GM23248 (cell line): ENCODE measurements at places on chromosomes 16 and 17.

GRCh38 chr16:86714166-86714565 lies 135.8 kb downstream of the FOXL1 start:
- DNase-seq = peak; percentile 54
- H3K4me1 ChIP-seq = no peaks in the 10 kb centered on the region
- peaks cover 43% of the 10 kb centered on the region for H3K27me3 ChIP-seq
- no peak overlapping the region for H3K27ac ChIP-seq
- no peak overlapping the region for H3K4me3 ChIP-seq

- H3K4me1 ChIP-seq = no peaks in the 10 kb centered on the region
- H3K27ac ChIP-seq = no peak overlapping the region
- H3K4me3 ChIP-seq = no peak overlapping the region
- no peak for DNase-seq
- H3K27me3 ChIP-seq = no peaks in the 10 kb centered on the region
Measured at GRCh38 chr16:57791195-57791892, 10.9 kb downstream of the KIFC3 start.

DNA sequence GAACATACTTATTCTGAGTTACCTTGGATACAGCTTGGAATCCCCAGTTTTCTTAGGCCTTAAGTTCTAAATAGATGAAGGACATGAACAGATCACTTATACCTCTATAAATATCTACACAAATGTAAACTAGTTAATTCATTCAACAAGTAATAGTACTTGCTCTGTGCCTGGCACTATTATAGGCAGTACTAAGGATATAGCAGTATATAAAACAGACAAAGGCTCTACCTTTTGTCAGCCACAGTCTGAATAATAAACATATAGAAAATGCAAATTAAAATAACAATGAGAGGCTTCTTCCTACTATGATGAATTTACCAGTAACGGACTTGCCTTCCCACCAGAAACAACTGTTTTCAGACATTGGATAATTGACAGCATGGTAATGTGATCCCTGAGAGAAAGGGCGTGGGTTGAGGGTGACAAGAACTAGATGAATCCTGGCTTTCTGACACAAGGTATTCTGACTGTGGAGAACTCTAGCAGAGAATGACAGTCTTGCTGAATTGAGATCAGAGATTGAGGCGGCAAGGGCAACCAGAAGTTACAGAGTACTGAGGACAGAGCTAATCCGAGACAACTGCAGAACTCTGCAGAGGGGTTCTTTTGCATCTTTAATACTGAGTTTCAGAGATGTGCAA lies 170.5 kb downstream of the TANC2 start:
- H3K27me3 ChIP-seq = no peaks in the 10 kb centered on the region
- DNase-seq = no peak
- no peak overlapping the region for H3K27ac ChIP-seq
- H3K4me1 ChIP-seq = no peaks in the 10 kb centered on the region; the same call in 1 of the 2 replicates
- H3K4me3 ChIP-seq = no peak overlapping the region

DNA sequence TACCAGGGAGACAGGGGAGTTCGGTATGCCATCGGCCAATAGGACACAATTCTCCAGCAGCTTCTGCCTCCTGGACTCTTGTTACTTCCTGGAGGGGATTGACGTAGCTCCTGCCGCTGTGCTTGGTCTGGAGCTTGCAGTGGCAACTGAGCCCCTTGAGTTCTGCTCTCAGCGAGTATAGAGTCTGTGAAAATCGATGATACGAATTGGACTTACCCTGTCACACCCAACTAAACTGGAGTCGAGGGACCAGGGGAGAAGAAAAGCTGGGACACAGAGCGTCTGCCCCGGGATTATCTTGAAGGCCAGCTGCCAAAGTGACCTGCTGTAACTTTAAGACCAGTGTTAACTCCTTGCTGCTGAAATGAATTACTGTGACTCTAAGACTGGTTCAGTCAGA lies 22.2 kb downstream of the SEC14L1 start:
- H3K27ac ChIP-seq = no peak overlapping the region
- peaks cover 10% of the 10 kb centered on the region; the same call in 1 of the 2 replicates for H3K36me3 ChIP-seq
- peaks cover 12% of the 10 kb centered on the region; the same call in 1 of the 2 replicates for H3K4me1 ChIP-seq
- no peaks in the 10 kb centered on the region for H3K27me3 ChIP-seq
- DNase-seq = no peak

- peaks cover 9% of the 10 kb centered on the region; the same call in 1 of the 2 replicates for H3K27me3 ChIP-seq
- no peaks in the 10 kb centered on the region for H3K4me1 ChIP-seq
- DNase-seq = no peak
- no peaks in the 10 kb centered on the region for H3K36me3 ChIP-seq
Measured at GRCh38 chr16:57357330-57358085, 1.1 kb upstream of the CCL22 start.

DNA sequence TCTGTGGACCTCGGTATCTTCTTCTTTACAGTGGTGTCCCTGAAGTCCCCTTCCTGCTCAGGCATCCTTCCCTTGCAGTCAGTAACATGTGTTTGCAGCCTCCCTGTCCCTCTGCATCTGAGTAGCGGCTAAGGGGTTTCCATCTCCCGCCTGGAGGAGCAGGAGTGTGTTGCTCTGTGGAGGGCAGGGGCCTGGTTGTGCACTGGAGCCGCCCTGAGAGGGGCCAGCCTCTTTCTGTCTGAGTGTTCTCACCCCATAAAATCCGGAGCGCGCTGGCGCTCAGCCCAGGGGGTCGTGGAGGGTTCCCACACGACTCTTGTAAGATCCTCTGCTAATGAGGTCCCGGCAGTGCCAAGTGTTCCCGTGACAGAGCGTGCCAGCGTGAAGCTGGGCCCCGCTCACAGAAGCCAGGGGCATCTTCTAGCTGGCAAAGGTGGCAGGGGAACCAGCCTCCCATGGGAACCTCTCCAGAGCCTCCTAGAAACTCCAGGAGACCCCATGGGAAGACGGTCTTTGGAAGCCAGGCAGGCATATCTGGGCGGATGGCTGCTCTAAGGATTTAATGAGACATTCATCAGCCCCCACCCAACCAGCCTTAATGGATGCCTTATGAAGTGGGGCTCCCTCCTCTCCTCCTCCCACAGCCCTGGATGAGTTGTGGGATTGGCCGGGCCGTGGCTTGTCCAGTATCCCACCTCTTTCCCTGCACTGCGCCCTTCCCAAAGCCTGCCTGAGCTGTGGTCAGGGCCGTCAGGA lies 91.4 kb upstream of the GSE1 start:
- no peak overlapping the region for H3K4me3 ChIP-seq
- H3K36me3 ChIP-seq = no peaks in the 10 kb centered on the region
- DNase-seq = no peak
- no peaks in the 10 kb centered on the region for H3K4me1 ChIP-seq
- H3K27ac ChIP-seq = no peak overlapping the region

GRCh38 chr16:77680496-77680895 lies 41.8 kb upstream of the NUDT7 start:
- no peaks in the 10 kb centered on the region for H3K36me3 ChIP-seq
- no peak overlapping the region for H3K27ac ChIP-seq
- peaks cover 1% of the 10 kb centered on the region for H3K4me1 ChIP-seq
- H3K4me3 ChIP-seq = no peak overlapping the region
- H3K27me3 ChIP-seq = peaks cover 14% of the 10 kb centered on the region

GRCh38 chr16:56327071-56327928 lies 98.0 kb downstream of the AMFR start:
- no peaks in the 10 kb centered on the region for H3K36me3 ChIP-seq
- no peak overlapping the region for H3K4me3 ChIP-seq
- DNase-seq = no peak
- no peaks in the 10 kb centered on the region for H3K27me3 ChIP-seq
- no peaks in the 10 kb centered on the region for H3K4me1 ChIP-seq

GRCh38 chr17:46901291-46901690 lies 21.7 kb upstream of the GOSR2 start:
- H3K27ac ChIP-seq = no peak overlapping the region
- no peaks in the 10 kb centered on the region for H3K36me3 ChIP-seq
- DNase-seq = no peak
- no peaks in the 10 kb centered on the region for H3K4me1 ChIP-seq
- H3K4me3 ChIP-seq = no peak overlapping the region
- H3K27me3 ChIP-seq = peaks cover 7% of the 10 kb centered on the region

DNA sequence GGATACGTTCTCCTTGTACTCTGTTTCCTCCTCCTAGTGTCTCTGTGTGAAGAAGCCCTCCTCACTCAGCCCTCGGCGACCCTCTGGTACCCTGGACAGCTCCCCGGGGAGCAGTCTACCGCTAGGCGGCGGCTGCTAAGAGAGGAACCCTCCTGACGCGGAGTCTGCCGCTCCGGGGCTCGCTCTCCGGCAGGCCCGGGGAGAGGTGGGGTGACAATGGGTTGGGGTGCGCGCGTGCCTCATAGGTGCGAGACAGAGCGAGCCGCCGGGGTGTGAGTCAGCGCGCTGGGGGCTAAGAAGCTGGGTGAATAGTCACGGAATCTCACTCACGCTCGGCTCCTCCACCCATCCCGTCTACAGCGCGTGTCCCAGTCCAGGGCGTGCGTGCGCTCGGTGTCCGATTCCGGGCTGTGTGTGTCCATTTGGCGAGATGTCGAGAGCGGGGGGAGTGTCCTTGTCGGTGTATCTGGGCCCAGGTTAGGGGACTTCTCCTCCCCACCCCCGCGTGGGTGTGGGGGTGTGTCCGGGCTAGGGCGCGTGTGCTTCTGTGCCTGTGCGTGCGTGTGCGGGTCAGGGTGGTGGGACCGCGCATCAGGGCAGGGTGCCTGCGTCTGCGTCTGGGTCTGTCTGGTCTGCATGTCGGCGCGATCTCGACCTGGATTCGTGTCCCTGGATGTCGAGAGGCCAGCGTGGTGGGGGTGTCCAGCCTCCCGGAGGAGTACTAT lies 577 bp upstream of the HS3ST2 start:
- peaks cover 18% of the 10 kb centered on the region for H3K27me3 ChIP-seq
- no peaks in the 10 kb centered on the region for H3K4me1 ChIP-seq
- no peaks in the 10 kb centered on the region for H3K36me3 ChIP-seq
- H3K27ac ChIP-seq = no peak overlapping the region
